ENCODE measurements at places on chromosomes 5 and 9.
A peak's percentile ranks its signal among the peaks of the same experiment; 100 is the strongest.

DNA sequence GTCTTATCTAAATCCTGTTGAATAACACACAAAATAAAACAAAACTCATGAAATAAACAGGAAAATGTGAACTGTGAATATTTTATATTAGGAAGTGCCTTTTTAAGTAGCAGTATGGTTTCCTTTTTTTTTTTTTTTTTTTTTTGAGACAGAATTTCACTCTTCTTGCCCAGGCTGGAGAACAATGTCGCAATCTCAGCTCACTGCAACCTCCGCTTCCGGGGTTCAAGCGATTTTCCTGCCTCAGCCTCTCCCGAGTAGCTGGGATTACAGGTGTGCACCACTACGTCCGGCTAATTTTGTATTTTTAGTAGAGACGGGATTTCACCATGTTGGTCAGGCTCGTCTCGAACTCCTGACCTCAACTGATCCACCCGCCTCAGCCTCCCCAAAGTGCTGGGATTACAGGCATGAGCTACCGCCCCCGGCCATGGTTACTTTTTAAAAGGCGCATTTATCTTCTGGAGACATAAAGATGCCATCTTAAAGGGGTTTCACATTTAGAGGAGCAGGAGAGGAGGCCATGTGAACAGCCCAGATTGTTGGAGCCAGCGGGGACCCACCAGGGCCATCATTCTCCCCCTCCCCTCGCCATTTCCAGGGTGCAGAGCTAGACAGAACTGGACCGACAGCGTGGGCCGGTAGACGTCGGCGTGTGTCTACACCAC lies 64.1 kb downstream of the ROR2 start:
- H3K4me1 ChIP-seq, result peaks cover 3% of the 10 kb centered on the region
- peak; percentile 39 for DNase-seq
- peaks cover 2% of the 10 kb centered on the region for H3K36me3 ChIP-seq
- no peak overlapping the region for H3K27ac ChIP-seq
- no peak overlapping the region for H3K4me3 ChIP-seq

DNA sequence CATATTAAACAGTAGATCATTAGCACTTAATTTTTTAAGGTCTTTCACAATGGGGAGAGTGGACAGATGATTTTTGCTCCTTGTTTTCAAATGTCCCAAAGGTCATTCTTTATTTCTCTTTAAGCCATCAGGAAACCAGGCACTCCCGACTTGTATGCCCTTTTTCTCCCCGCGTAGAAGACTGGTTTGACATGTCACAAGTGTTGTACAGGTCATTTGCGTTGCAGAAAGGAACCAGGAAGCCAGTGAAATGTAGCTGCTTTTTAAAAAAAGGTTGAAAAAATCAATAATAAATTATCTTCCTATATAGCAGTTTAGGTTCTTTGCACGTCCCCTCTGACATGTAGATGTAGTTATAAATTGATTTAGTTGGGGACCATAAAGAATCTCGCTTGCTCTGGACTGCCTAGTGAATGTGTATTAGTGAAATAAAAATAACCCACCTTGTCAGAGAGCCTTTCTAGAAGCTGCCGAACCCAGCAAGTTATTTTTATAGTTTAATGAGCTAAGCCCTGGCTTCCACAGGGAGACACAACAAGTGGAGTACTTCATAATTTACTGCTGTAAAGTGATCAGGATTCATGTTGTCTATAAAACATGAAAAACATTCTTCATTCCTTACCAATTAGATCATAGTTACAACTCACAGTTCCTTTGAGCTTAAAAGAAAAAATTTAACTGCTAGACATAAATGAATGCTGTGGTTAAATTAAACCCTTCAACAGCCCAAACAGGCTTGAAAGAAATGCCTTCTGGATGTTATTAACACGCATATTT lies 404.6 kb downstream of the CSNK1G3 start:
- H3K27me3 ChIP-seq, result no peaks in the 10 kb centered on the region
- no peaks in the 10 kb centered on the region for H3K36me3 ChIP-seq
- H3K27ac ChIP-seq, result no peak overlapping the region
- no peaks in the 10 kb centered on the region for H3K4me1 ChIP-seq
- peak; percentile 31 for DNase-seq

DNA sequence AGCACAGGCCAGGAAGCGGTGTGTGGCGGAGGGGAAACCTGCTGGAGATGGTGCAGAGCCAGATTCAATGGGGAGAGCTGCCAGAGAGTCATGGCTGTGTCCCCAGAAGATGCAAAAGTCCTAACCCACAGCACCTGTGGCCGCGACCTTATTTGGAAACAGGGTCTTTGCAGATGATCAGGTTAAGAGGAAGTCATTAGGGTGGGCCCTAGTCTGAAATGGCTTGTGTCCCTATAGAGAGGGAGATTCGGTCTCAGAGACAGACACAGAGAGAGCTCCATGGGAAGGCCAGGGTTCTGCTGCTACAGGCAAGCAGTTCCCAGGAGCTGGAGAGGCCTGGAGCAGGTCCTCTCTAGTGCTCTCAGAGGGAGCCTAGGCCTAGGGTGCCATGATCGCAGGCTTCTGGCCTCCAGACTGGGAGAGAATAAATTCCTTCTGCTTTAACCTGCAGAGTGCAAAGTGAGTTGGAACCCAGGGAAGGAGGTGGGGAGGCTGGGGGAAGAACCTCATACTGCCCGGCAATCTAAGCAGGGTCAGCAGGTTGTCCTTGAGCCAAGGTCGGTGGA lies 1.9 kb upstream of the LPCAT1 start:
- no peaks in the 10 kb centered on the region for H3K36me3 ChIP-seq
- no peak overlapping the region for H3K4me3 ChIP-seq
- no peaks in the 10 kb centered on the region for H3K27me3 ChIP-seq
- no peak overlapping the region for H3K27ac ChIP-seq
- H3K4me1 ChIP-seq, result peaks cover 16% of the 10 kb centered on the region
- DNase-seq, result no peak

- H3K27ac ChIP-seq, result no peak overlapping the region
- no peaks in the 10 kb centered on the region for H3K27me3 ChIP-seq
- no peaks in the 10 kb centered on the region for H3K4me1 ChIP-seq
- no peak overlapping the region for H3K4me3 ChIP-seq
- peaks cover 52% of the 10 kb centered on the region for H3K36me3 ChIP-seq
These were observed 40.0 kb downstream of the AMBP start for GRCh38 chr9:114037961-114038723.

- no peak overlapping the region for H3K4me3 ChIP-seq
- H3K27me3 ChIP-seq, result peaks cover 13% of the 10 kb centered on the region
- DNase-seq, result no peak
- H3K36me3 ChIP-seq, result no peaks in the 10 kb centered on the region
- no peak overlapping the region for H3K27ac ChIP-seq
These were observed 71.2 kb downstream of the CFAP77 start for GRCh38 chr9:132481053-132481849.

DNA sequence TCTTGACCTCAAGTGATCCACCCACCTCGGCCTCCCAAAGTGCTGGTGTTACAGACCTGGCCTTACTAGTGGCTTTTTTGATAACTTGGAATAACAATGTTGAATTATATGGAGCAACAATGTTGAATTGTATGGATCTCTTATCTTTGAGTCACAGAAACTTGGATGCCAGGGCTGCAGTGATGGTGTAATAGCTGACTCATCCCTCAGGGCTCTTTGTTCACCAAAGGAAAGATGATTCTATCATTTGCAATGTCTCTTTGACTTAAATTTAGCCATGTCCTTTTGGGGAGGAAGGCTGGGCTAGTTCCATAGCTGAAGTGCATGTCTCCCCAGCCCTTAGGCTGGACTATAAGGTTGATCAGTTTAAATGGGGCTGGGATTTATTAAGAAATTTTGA lies 172.3 kb downstream of the PDZD2 start:
- no peak overlapping the region for H3K4me3 ChIP-seq
- no peaks in the 10 kb centered on the region for H3K4me1 ChIP-seq
- no peak overlapping the region for H3K27ac ChIP-seq
- no peaks in the 10 kb centered on the region for H3K36me3 ChIP-seq
- H3K27me3 ChIP-seq, result no peaks in the 10 kb centered on the region
- DNase-seq, result no peak

- no peak for DNase-seq
- H3K27me3 ChIP-seq, result no peaks in the 10 kb centered on the region
- H3K27ac ChIP-seq, result no peak overlapping the region
- H3K36me3 ChIP-seq, result no peaks in the 10 kb centered on the region
- no peak overlapping the region for H3K4me3 ChIP-seq
- no peaks in the 10 kb centered on the region for H3K4me1 ChIP-seq
These were observed 18.2 kb downstream of the C9orf153 start for GRCh38 chr9:86241216-86241615.

DNA sequence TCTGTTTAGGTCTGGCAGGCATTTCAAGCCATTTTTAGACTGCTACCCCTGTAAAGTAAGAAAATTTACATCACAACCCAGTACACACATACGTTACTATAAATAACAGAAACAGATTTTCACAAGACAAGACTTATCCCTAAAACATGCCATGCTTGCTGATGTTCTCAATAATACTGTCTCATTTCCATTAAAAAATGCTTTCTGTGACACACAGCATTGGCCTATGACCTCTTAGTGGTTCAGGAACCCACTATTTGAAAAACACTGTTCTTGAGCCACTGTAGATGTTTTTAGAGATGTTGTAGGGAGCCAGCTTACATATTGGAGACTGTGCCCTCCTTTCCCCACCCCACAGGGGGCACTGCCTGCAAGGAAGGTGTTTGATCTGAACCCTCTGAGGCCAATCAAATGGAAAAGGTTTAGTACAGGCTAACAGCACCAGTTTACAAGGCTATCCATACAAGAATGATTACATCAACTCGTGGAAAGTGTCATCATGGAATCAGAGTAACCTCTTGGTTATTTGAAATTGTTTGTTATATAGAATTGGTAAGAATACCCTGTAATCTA lies 30.8 kb downstream of the ZSWIM6 start:
- no peak for DNase-seq
- H3K27ac ChIP-seq, result no peak overlapping the region
- no peaks in the 10 kb centered on the region for H3K36me3 ChIP-seq
- no peak overlapping the region for H3K4me3 ChIP-seq
- peaks cover 2% of the 10 kb centered on the region for H3K4me1 ChIP-seq
- no peaks in the 10 kb centered on the region for H3K27me3 ChIP-seq

DNA sequence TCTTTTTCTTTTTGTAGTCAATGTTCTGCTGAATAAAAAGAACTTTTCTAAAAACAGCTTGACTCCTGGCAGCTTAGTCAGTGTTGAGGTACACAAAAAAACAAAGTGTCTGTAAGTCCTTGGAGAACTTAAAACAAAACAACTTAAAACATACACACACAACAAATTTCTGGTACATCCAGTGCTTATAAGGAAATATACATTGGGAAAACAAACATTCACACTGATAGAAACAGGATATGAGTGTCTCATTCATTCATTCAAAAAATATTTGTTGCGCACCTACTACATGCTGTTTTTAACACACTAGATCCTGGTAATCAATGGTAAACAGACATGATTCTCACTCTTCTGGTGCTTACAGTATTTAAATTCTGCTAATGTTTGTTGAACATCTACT lies 27.4 kb upstream of the MEGF9 start:
- no peaks in the 10 kb centered on the region for H3K36me3 ChIP-seq
- H3K4me3 ChIP-seq, result no peak overlapping the region
- no peaks in the 10 kb centered on the region for H3K27me3 ChIP-seq
- no peaks in the 10 kb centered on the region for H3K4me1 ChIP-seq
- DNase-seq, result no peak

DNA sequence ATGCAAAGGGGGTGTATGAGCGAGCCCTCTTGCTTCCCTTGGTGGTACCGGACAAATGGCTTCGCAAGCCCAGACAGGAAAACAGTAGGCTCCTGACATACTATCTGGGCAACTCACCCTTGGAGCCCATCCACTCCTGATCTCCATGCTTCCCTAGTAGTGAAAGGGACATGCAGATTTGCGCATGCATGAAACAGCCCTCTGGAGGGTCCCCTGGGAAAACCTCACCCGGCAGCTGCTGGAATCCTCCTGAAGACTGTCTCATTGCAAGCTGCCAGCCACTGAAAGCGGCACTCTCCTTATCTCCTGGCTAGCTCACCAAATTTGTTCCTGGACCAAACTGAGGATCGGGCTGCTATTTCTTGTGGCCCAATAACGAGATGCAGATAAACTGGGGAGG lies 10.2 kb downstream of the ZNF169 start:
- H3K27ac ChIP-seq, result no peak overlapping the region
- no peak for DNase-seq
- no peaks in the 10 kb centered on the region for H3K27me3 ChIP-seq
- no peaks in the 10 kb centered on the region for H3K36me3 ChIP-seq
- H3K4me3 ChIP-seq, result no peak overlapping the region

DNA sequence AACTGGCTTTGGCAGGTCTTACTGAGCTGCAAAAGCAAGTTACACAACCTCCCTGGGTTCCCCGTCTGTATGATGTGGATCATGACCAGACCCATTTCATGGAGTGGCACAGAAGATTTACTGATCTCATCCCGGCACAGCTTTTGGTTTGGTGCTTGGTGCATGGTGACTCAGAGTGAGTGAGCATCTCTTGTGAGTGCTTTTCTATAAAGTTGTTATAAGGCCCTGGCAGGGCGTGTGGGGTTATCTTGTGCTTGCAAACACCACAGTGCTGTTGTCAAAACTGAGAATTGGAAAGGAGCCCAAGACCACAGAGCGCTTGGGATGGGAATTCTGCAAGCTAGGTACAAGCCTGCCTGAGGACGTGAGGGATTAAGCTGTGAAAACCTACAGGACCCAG lies 425.2 kb downstream of the GADD45G start:
- no peak overlapping the region for H3K27ac ChIP-seq
- H3K4me3 ChIP-seq, result no peak overlapping the region

GRCh38 chr9:38224941-38225340 lies 155.9 kb upstream of the SHB start:
- H3K27ac ChIP-seq, result no peak overlapping the region
- H3K4me1 ChIP-seq, result peaks cover 2% of the 10 kb centered on the region
- H3K36me3 ChIP-seq, result no peaks in the 10 kb centered on the region
- no peak for DNase-seq

GRCh38 chr5:112720576-112720975 lies 17.1 kb upstream of the APC start:
- H3K36me3 ChIP-seq, result no peaks in the 10 kb centered on the region
- H3K4me1 ChIP-seq, result peaks cover 2% of the 10 kb centered on the region
- no peak overlapping the region for H3K4me3 ChIP-seq
- no peak overlapping the region for H3K27ac ChIP-seq
- DNase-seq, result no peak

DNA sequence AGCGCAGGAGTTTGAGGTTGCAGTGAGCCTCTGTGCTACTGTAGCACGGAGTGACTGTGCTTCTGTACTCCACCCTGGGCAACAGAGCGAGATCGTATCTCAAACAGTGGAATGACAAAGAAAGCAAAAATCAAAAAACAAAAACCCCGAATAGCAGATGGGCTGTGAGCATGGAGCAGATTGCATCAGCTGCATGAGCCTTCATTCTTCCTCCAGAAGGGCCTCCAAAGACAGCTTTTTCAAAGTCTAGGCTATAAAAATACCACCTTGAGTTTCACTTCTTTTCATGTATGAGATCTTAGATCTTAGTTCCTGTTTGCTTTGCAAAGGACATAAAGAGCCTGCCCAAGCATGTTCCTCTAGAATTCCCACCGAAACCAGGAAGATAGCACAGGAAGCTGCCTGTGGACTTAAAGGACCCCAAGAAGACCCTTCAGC lies 15.0 kb upstream of the HSPB3 start:
- no peak for DNase-seq
- H3K4me3 ChIP-seq, result no peak overlapping the region
- no peaks in the 10 kb centered on the region for H3K27me3 ChIP-seq
- H3K36me3 ChIP-seq, result no peaks in the 10 kb centered on the region
- H3K4me1 ChIP-seq, result no peaks in the 10 kb centered on the region

Measured in lung (tissue), 17 donors.